ENCODE measurements at places on chromosomes 2 and 18. TPM values are rescaled to one million over a fixed set of nuclear protein-coding genes. Genes with fewer than 3 reads are reported as not detected.

DNA sequence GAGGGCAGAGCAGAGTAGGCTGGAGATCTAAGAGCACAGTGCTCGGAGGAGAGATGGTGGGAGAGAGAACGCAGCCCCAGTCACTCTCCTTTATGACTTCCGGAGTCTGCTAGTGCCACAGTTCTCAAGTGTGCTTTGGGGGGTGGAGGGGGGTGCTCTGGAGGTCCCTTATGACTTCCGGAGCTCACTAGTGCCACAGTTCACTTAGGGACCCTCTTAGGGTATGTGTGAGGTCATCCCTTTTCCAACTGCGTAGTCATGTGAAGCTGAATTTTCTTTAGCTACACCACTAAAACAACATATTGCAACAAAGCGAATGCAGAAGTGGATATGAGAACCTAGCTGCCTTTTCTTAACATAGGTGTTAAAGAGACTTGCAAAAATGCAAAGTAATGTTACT lies 153.7 kb upstream of the KCTD1 start:
- DNase-seq = no peak

The XRCC5 gene
- total RNA-seq = 325 TPM

DNA sequence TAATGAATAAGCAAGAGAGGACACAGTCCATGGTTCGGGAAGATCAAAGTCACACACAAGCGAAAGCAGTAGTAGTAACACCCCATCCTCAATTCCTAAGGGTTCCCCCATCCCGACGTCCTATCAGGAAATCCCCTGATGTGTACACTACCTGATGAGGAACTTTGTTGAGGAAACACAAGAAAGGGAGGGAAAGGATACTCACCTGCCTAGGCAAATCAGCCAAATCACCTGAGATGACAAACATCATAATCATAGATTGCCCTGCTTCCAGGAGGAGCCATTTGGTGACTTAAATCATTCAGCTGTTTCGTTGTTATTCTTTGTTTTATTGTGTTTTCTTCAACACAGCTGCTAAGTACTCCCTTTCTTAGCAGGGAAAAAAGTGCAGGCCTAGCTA lies 55.5 kb upstream of the SPOPL start:
- DNase-seq = no peak

- DNase-seq = no peak
These were observed 475.8 kb downstream of the PLCL1 start for GRCh38 chr2:198280145-198280544.

The SNTG2 gene
- not detected for total RNA-seq

- DNase-seq = no peak
These were observed 260.3 kb upstream of the EPAS1 start for GRCh38 chr2:46036929-46037328.

DNA sequence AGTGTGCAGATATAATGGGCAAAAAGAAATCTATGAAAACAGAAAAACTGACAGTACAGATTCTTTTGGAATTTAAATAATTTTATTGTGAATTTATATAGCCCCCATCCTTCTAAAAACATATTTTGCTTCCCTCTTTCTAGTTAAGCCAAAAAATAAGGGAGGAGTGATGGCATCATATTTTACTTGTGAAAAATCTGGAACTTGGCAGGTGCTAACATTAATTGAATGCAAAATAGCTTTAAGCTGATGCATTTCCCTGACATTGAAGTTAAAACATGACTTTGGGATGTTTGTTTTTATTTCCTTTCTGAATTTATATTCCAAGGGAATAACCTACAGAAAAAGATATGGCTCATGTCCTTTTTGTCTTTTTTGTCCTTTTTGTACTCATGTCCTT lies 82.6 kb upstream of the RBM44 start:
- DNase-seq = no peak
